ENCODE measurements at places on chromosomes 13 and 19. TPM values are rescaled to one million over a fixed set of nuclear protein-coding genes. Genes with fewer than 3 reads are reported as not detected.

Gene SBK2
- total RNA-seq, result not detected

Gene SLC6A16
- 2.4 TPM for total RNA-seq

Gene METTL21C
- not detected for total RNA-seq

Gene HAUS8
- total RNA-seq, result 5.1 TPM

Gene THOP1
- 33.5 TPM for total RNA-seq

Gene ZNF541
- total RNA-seq, result 0.08 TPM

Gene ZNF565
- total RNA-seq, result 2.6 TPM

Gene EXOC3L2
- 4.3 TPM for total RNA-seq

Gene TMEM145
- not detected for total RNA-seq

Gene PTGIR
- 3.0 TPM for total RNA-seq

Gene ZNF776
- 9.1 TPM for total RNA-seq

Gene DACH1
- 1.2 TPM for total RNA-seq

Gene ZNF738
- 0.38 TPM for total RNA-seq

Gene MAP4K1
- total RNA-seq, result 3.5 TPM

Gene ZNF730
- total RNA-seq, result not detected

Gene MEIOSIN
- not detected for total RNA-seq

Gene ZNF440
- total RNA-seq, result 4.7 TPM

Gene TSKS
- 0.30 TPM for total RNA-seq

Gene SF3A2
- total RNA-seq, result 19.0 TPM

Gene KLK3
- not detected for total RNA-seq

Gene CEACAM7
- total RNA-seq, result not detected

Gene GPR4
- 1.2 TPM for total RNA-seq

Gene C19orf67
- not detected for total RNA-seq

Gene PCDH17
- 0.65 TPM for total RNA-seq

Gene CEACAM21
- total RNA-seq, result 0.40 TPM

Gene CAPN12
- total RNA-seq, result 30.9 TPM

Gene MAMSTR
- 0.23 TPM for total RNA-seq

Gene MAST1
- total RNA-seq, result 0.86 TPM

Gene SYCN
- 1.6 TPM for total RNA-seq

Gene TTYH1
- 0.33 TPM for total RNA-seq

Gene NLRP11
- total RNA-seq, result 0.30 TPM

Gene FUT6
- total RNA-seq, result 3.0 TPM

Gene PRODH2
- total RNA-seq, result 196 TPM

Gene PGLYRP2
- total RNA-seq, result 65.8 TPM

Gene RAD23A
- total RNA-seq, result 42.6 TPM

Gene EBI3
- 1.3 TPM for total RNA-seq

Gene CEACAM4
- 0.25 TPM for total RNA-seq

Gene CNFN
- not detected for total RNA-seq

Gene KLK2
- not detected for total RNA-seq

Gene ZNF285
- total RNA-seq, result 0.70 TPM

Gene KLK10
- not detected for total RNA-seq

Gene TMEM38A
- total RNA-seq, result 6.0 TPM

Gene ZNF229
- total RNA-seq, result 1.2 TPM

Gene EFNB2
- 4.3 TPM for total RNA-seq

Gene B3GNT8
- 0.65 TPM for total RNA-seq

Gene ZNF555
- total RNA-seq, result 2.0 TPM

Gene RASAL3
- total RNA-seq, result 1.9 TPM

Gene LYPD5
- total RNA-seq, result not detected

Gene CGB2
- total RNA-seq, result not detected

Gene SIGLECL1
- not detected for total RNA-seq

Gene OR7C1
- total RNA-seq, result not detected

Gene MIER2
- total RNA-seq, result 4.6 TPM
